ENCODE measurements at places on chromosomes 6 and 20.

- DNase-seq: no peak
Measured at GRCh38 chr20:22815603-22816315, 219.4 kb upstream of the SSTR4 start.

DNA sequence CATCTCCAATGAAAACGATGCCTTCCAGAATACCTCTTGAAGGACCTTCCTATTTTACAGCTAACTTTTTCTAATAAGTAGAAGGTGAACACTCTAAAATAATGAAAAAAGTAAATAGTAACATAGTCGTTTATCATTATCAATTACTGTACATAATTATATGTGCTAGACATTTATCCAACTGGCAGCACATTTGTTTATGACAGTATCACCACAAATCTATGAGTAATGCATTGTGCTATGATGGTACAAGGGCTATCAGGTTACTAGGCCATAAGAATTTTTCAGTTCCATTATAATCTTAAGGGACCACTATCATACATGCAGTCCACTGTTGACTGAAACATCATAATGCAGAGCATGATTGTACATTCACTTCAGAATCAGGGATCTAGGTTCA lies 68.4 kb downstream of the ATG5 start:
- DNase-seq: no peak

- peak; percentile 34 for DNase-seq
Measured at GRCh38 chr6:161010418-161010817, 18.8 kb downstream of the MAP3K4 start.

DNA sequence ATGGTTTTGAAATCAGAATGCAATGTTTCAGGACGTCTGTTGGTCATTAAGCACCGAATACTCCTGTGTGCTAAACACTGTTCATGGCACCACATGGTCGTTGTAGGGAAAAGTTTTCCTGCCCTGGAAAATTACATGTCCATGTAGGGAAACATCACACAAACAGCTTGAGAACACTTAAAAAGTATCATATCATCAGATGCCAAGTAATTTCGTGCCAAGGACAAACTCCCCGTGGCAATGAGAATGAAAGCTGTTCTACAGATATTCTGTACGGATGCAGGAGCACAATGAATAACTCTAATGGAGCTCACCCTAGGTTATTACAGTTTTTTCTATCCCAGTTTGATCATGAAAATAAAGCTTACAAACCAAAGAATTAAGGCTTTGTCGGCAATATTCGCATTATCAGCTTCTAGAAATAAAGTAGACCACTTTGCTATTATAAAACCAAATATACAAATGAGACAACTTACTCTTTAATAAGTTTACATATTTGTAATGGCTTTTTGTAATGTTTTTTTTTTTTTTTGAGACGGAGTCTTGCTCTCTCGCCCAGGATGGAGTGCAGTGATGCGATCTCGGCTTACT lies 4.6 kb upstream of the DST start:
- no peak for DNase-seq

GRCh38 chr6:85641897-85642773 lies 551 bp downstream of the SYNCRIP start:
- DNase-seq: peak; percentile 63

GRCh38 chr20:57104651-57105204 lies 161.7 kb downstream of the BMP7 start:
- no peak for DNase-seq

DNA sequence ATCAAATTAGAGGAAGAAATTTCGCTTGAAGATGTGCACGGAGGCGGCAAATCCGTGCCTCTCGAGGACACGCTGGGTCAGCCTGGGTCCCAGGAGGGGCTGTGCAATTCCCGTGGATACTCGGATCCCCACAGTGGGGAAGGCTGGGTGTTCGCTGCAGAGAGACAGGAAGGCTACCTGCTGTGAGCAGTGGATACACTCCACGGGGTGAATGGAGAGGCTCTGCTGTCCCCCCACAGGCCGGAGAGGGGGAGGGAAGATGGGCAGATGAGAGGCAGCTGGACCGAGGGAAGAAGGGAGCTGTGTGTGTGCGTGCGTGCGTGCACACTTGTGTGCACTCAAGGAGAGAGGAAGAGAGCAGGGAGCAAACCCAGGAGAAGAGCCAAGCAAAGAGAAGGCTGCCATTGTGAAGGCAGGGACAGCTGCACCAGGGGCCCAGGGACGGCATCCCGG lies 57.3 kb downstream of the SULF2 start:
- DNase-seq: no peak

All from astrocyte of the hippocampus (primary cell).